ENCODE measurements at places on chromosomes 2 and 18.

DNA sequence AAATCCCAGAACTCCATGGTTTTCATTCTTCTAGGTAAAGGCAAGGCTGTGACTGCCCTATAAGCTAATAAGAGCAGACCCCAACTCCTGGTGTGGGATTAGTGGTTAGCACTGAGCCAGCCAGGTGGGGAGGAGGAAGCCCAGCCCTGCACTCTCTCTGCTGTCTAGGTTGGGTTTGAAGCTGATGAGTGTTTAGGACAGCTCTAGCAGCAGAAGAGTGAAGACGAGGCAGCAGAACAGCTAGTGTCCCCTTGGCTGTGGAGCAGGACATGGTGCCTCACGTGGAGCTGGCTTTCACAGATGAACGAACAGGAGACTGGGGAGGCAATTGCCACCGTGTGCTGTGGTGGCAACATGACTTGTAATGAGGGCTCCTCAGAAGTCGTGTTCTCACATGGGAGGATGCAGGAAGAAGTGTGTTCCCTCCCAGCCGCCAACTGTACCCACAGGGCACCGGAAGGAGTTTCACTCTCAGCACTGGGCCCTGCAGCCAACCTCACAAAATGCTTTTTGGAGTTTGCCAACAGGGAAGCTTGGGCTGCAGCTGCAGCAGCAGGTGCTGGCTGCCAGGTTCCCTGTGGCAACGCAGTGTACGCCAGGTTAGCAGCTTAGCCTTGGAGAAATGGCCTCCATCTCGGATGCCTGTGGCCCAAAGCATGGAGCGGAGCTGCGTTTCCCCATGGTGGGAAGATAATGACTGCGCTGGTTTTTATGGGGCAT is 328.2 kb downstream of the SETBP1 start:
- no peak for DNase-seq

- DNase-seq = no peak
Measured at GRCh38 chr2:10035633-10036032, 7.7 kb upstream of the KLF11 start.

- no peak for DNase-seq
Measured at GRCh38 chr2:6068429-6068828, 376.2 kb downstream of the SOX11 start.

GRCh38 chr18:63570721-63571120 is 16.4 kb upstream of the SERPINB13 start:
- no peak for DNase-seq

DNA sequence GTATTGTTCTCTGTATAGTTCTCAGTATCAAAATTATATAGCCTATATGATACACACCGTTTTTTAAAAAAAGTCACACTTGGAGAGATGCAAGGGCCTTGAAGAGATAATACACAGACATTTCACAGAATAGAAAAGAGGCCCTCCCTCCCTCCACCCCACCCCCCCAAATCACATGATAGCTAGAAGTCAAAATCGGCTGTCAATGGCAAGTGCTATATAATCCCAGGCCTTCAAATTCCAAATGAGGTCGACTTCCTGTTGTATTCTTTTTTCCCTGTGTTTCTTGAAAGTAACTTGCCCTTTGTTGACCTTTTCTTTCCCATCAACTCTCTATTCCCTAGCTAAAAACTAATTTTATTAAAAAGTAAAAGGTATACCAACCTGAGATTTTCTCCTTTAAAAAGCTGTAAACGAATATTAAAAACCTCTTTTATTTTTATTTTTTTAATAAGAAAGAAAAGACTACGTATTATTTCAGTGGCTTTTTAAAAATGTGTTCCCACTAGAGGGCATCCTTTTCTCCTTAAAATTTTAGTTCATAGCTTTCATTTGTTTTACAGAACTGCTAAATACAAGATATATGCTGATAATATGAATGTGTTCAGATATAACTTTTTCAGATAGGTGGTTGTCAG is 46.6 kb downstream of the KCMF1 start:
- no peak for DNase-seq

GRCh38 chr2:156206355-156206754 is 126.2 kb downstream of the NR4A2 start:
- no peak for DNase-seq

DNA sequence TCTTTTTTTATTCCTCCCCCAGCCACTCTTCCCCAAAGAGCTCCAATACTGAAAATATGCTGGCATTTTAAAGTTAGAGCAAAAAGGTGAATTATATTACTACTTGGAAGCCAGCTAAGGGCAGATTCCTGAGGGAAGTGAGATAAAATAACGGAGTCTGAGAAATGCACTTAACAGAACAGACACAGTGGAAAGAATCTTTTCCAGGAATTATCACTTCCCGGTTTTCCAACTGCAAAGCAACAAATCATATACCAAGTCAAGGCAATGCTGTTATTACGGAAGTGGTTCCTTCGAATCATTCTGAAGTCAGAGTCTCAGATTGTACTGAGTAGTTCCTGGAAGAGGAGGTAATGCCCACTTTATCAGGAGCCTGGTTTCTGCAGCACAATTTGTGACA is 435.0 kb upstream of the SPRED2 start:
- DNase-seq = no peak

GRCh38 chr18:46322411-46322891 is 218.3 kb downstream of the HAUS1 start:
- DNase-seq = no peak

DNA sequence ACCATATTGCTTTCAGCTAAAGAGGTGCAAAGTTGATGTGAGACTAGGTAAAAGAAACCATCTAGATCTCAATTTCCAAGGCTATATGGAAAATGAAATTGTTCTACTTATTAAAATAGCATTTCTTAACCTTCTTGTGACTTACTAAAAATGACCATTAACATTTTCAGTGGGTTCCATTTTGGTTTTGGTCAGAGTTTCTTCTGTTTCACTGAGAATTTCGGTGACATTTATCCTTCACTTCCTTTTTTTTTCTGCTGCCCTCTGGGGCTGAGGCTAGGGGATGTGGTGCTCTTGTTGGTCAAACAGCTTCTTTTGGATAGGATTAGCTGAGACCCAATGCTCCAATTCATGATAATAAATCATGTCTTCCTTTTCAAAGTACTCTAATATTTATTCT is 44.3 kb upstream of the REL start:
- no peak for DNase-seq

GRCh38 chr18:8849696-8850095 is 144.3 kb downstream of the MTCL1 start:
- DNase-seq = no peak

GRCh38 chr2:232997749-232998665 is 15.0 kb downstream of the NGEF start:
- no peak for DNase-seq

DNA sequence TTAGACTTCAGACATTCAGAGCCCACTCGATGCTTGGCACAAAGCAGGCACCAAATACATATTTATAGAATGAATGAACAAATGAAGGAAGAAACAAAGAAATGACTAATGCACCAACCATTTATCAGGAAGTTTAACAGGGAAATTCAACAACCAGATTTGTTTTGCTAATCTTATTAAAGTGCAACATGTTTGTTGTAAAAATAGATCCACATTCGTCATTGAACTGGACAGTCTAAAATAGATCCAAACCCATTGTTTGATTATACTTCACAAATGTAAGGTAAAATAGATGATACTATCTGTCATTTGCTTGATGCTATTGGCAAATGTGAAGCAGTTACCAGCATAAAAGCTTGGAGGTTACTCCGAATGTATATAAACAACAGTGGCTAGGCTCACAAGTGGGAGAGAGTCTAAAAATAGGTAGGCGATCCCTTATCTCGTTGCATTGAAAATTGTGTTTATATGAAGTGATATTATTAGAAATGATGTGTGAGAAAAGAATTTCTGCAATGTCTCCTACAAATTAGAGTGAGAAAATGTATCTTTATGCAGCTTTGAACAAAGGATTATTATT is 246.2 kb downstream of the NEDD4L start:
- DNase-seq = no peak

- no peak for DNase-seq
Measured at GRCh38 chr2:229865033-229865432, 56.8 kb downstream of the TRIP12 start.

GRCh38 chr2:70767699-70768589 is at the start of gene ADD2:
ADD2 (minus strand) TSS chr2:70768200; CDS start chr2:70706408, 61,792 bp downstream.
- DNase-seq = no peak

DNA sequence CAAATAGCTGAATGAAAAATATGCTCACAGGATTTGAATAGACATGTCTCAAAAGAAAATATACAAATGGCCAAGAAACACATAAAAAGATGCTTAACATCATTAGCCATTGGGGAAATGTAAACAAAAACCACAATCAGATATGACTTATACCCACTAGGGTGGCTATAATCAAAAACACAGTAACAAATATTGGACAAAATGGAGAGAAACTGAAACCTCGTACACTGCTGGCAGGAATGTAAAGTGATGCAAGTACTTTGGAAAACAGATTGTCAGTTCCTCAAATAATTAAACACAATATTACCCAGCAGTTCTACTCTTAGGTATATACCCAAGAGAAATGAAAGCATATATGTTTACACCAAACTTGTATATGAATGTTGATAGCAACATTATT is 213.0 kb downstream of the PHLPP1 start:
- no peak for DNase-seq

DNA sequence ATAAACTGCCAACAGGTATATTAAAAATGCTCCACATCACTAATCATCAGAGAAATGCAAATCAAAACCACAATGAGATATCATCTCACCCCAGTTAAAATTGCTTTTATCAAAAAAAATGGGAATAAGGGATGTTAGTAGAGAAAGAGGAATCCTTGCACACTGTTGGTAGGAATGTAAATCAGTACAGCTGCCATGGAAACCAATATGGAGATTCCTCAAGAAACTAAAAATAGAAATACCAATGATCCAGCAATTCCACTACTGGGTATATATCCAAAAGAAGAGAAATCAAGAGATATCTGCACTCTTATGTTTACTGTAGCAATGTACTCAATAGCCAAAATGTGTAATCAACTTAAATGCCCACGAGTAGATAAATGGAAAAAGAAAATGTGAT is 40.6 kb downstream of the ZRANB3 start:
- DNase-seq = no peak

DNA sequence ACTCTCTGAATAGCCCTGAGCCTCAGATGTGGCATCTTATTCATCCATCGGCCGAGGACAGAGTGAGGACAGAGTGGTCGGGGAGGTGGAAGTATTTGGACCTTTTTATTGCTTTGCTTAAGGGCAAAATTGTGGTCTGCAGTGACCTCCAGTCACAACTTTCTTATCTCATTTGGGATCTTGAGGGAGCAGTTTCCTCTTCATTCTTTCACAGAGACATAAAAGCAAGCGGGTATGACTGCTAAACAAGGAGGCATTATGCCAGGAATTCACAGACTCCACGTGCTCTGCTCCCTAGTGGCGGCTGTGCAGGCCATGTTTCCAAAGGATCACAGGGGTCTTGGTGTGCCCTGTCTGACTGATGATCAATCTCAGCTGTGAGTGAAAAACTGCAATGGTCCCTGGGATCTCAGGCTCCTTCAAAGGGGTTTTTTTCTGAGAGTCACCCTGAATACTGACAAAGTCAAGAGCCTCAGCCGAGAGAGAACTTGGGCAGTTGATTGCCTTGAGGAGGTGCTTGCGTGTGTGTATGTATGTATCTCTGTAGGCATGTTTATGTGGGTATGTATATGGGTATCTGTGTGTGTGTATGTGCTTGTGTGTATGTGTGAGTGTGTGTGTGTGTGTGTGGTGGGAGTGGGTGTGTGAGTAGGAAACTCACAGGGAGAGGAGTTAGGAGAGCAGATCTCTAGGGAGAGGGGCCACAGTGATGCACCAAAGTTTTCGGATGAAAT is 47.7 kb downstream of the RAPGEF4 start:
- DNase-seq = no peak

DNA sequence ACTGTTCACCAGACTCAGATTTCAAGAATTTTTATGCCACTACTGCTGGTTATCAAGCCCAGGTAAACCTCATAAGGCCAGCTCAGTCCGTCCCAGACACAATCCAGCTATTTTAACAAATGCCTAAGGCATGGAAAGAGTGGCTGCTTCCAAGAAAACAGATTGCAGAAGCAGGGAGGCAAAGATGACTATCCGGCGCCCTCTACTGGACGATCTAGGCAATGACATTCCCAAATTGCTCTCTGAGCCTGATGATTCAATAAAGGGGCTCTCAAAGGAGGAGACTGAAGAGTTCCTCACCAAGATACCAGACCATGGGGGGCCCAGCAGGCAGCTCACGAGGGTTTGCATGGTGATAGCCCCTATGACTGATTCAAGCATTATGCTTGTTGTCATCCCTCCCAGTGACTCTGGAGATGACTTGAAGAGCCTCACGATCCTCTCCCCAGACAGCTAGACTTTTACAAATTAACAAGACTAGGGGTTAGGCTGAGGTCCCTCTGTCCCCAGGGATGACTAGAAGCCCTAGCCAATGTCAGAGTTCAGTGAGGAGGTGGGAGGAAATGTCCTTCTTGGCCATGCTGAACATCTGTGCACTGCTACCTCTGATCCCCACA is 25.0 kb downstream of the SERPINB8 start:
- peak; percentile 15 for DNase-seq

- DNase-seq = no peak
Measured at GRCh38 chr18:36440614-36441013, 143.1 kb downstream of the FHOD3 start.

- no peak for DNase-seq
Measured at GRCh38 chr2:43065871-43066270, 160.5 kb downstream of the ZFP36L2 start.

DNA sequence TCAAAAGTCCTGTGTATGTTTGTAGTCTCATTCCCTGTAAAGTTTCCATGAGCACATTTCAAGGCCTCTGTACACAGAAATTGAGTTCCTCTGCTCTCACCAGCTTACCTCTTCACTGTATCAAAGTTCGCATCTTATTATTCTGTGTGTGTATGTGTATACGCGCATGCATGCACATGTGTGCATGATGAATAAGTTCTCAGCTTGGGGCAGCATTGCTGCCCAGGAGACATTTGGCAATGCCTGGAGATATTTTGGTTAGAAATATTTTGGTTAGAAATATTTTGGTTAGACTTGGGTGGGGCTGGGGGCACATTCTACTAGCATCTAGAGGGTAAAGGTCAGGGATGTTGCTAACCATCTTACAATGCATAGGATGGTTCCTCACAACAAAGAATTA is 23.4 kb downstream of the TCF7L1 start:
- DNase-seq = no peak

DNA sequence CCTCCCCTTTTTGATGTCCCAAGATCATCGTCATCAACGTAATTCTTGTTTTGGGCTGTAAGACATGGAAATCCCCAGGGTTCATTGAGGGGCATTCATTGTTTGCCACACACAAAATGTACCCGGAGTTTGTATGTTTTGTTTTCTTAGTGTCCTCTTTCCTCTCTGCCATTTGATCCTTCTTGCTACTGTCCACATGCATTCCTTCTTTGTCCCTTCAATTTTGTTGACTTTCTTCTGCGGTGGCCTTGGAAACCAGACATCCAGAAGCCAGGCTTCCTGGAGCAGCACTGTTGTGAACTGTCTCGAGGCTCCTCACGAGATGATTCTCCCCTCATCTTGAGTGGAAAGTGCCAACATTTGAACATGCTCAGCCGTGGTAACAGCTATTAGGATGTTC is 24.8 kb downstream of the IGFBP2 start:
- no peak for DNase-seq

GRCh38 chr2:30436859-30437435 is 10.1 kb upstream of the LCLAT1 start:
- DNase-seq = no peak

- peak; percentile 8 for DNase-seq
Measured at GRCh38 chr2:129396980-129397599, 582.4 kb upstream of the RAB6C start.

- DNase-seq = no peak
Measured at GRCh38 chr18:27585602-27586173, 400.6 kb upstream of the CHST9 start.

Data from KG1 (cell line).